ENCODE measurements at places on chromosomes 12 and 14. TPM values are rescaled to one million over a fixed set of nuclear protein-coding genes. Genes with fewer than 3 reads are reported as not detected.

DNA sequence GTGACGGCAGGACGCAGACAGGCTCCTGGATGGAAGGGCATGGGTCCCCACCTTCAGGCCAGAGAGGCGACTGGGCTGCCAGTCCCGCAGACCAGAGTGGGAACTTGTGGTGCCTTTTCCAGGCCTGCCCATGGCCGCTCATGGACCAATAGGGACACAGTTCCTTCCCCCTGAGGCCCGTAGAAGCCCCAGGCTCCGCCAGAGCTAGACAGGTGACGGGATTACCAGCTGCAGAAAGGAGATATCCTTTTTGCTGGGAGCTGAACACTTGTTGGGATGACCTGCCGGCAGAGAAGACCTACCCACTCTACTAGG lies 73.6 kb upstream of the RASSF8 start:
- no peak for DNase-seq

DNA sequence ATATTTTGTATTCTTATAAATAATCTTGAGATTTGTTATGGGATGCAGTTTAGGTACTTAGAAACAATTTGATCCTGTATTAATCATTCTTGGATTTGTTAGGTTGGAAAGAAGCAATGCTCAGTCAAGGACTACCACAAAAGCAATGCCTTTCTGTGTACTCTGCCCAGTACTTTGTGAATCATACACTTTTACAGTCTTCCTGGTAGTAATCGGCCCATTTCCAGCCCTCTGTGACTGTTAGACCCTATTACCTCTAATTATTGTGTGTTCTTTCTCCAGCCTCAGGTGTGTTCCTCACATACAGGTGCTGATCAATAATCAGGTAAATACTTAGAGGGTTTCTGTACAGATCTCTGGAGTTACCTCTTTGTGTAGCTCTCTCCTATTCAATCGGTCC lies 609.0 kb downstream of the KCNH5 start:
- DNase-seq, result no peak

DNA sequence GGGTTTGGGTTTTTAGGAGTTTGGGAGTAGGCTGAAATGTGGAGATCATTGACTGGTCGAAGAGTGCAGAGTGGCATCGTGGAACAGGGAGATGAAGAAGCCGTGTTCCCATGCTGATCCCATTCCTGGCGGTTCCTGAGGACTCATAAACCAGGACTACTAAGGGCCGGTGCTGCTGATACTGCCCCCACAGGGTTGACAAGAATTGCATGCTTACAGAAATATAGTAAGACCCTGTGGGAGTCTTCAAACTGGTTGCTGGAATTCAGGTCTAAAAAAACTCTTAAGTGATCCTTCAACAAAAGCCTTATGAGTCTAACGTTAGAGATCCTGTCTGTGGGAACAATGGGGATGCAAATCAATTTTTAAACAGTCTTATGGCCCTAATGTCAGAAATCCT lies 64.0 kb upstream of the ARHGAP5 start:
- no peak for DNase-seq

DNA sequence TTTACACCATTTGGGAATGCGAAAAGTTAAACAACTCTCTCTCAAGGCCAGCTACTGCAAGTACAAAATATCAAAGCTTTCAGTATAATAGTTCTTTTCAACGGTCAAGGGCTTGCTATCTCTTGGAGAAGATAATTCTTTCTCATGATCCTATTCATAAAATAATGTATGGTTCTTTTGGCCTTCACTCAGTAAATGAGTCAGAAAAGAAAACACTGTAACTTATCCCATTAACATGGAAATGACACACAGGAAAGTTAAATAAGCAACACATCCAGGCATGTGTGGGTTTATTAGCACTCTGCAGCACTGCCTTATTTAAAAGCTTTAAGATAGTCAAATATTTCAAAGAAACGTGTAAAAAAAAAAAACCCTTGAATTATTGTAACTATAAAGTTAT lies 36.9 kb downstream of the ZFC3H1 start:
- DNase-seq, result no peak

- DNase-seq, result no peak
These were observed 2.1 kb upstream of the TEDC1 start for GRCh38 chr14:105488781-105489541.

GRCh38 chr12:48000878-48001504 lies 3.3 kb downstream of the COL2A1 start:
- DNase-seq, result peak; percentile 59

DNA sequence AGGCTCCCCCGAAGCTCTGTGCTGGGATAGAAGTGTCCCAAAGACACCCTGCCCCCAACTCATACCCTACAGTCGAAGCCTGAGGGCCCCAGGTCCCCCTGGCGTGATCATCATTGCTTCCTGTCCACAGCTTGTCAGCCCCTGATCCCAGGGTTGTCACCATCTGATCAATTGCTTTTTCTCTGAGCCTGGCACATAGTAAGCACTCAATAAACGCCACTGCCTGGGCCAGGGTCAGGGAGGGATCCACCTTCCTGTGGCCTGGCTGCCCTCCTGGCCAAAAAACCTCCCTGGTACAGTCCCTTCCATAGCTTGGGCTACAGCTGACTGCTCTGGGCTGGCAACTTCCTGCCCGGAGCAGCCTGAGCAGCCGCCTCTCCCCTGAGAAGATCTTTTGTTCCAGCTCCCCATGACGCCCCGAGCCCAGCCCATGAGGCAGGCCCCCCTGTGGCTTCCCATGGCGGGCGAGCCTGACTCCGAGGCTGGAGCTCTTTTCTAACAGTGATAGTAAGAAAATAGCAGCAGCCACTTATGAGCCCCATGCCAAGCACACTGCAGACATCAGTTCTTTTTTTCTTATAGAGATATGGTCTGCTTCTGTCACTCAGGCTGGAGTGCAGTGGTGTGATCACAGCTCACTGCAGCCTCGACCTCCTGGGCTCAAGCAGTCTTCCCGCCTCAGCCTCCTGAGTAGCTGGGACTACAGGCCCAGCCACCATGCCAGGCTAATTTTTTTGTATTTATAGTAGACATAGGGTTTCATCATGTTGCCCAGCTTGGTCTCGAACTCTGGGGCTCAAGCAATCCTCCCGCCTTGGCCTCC lies 6.5 kb downstream of the SH2B3 start:
- DNase-seq, result no peak

- DNase-seq, result no peak
These were observed 908.5 kb upstream of the FBXO33 start for GRCh38 chr14:40340708-40341107.

DNA sequence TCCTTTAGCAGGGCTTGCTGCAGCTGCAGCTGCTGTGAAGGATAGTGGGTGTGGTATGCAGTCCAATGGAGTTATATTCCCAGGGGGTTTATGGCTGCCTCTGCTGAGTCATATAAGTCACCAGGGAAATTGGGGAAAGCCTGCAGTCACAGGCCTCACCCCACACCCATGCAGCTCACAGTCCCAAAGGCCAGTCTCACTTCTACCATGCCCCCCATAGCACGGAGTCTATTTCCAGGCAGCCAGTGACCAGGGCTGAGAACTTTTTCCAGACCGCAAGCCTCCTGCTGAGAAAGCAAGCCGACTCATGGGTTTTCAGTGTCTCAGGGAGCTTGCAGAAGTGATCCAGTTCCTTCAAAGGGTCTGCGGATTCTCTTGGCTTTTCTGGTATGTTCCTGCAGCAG lies 322.4 kb upstream of the CLEC14A start:
- no peak for DNase-seq

DNA sequence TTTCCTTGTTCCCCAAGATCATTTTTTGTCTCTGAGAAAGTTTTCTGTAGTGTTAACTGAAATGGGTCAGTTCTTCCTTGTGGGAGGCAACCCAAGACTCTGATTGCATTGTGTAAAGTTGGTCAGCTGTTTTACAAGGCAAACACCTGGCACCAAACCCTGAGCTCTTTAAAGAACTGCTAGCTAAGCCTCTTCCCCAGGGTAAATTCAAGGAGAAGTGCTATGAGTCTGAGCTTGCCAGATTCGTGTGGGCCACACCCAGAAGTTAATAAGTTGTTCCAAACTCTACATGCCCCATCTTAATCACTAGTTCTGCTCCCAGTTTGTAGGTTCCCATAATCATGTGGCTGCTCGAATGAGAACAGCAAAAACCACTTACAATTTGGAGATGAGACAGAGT lies 214.5 kb downstream of the BTG1 start:
- peak; percentile 64 for DNase-seq

DNA sequence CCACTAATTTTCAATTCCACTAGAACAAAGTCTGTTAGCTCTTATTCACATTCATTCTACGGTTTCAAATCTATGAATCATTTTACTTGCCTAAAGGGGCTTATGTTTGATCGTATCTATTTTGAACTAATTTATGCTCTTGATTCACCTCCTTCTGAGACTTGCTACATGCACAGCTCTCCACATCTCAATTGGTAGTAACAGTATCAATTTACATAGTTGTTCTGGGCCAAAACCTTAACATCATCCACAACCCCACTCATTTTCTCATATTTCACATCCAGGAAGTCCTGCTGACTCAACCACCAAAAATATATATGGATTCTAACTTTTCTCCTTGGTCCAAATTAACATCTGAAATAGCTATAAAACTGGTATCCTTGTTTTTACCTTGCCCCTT lies 208.6 kb downstream of the RASSF9 start:
- no peak for DNase-seq

DNA sequence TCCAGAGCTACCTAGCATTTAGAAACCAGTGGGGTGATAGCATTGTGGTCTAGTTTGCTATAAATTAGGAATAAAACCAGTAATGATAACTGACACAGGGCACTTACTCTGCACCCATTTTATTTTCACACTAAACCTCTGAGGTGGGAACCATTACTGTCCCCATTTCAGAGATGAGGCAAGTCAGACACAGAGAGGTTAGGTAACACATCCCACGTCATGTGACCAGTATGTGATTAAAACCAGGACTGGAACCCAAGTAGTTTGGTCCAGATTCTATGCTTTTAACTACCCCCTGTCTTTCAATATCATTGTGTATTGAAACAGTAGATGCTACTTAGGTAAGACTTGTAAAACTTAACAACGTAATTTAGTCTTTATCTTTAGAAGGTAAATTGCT lies 110.2 kb downstream of the PLXNC1 start:
- no peak for DNase-seq

DNA sequence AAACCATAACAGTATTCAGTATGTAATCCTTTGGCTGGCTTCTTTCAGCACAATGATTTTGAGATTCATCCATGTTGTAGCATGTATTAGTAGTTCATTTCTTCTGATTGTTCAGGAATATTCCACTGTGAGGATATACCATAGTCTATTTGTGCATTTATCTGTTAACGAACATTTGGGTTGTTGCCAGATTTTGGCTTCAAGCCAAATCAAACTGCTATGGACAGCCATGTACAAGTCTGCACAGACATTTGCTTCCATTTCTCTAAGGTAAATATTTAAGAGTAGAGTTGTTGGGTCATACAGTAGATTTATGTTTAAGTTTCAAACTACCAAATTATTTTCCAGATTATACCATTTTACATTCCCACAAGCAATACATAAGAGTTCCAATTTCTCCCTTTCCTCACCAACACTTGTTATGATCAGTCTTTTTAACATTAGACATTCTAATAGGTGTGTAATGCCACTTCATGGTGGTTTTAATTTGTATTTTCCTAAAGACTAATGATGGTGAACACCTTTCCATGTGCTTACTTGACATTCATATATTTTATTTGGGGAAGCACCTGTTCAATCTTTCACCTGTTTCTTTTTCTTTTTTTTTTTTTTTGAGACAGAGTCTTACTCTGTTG lies 56.6 kb downstream of the ZFYVE21 start:
- no peak for DNase-seq

DNA sequence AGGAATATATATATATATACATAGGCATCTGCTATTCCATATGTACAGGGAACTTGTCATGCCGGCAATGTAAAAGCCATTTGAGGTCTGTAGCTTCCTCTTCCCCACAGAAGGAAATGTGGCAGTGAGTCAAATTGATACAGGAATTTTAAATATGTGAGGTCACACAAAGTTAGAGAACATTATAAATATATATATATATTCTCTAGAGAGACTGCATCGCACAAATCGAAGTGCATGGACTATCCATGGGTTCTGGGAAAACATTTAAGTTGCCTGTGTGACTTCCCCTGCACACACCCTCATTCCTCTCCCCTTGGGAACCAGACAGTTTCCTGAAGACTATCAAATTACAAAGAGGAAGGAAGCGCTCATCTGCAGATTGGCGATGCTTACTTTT lies 100.9 kb upstream of the CCDC91 start:
- no peak for DNase-seq

GRCh38 chr12:122137681-122138080 lies 36.3 kb downstream of the IL31 start:
- DNase-seq, result no peak

DNA sequence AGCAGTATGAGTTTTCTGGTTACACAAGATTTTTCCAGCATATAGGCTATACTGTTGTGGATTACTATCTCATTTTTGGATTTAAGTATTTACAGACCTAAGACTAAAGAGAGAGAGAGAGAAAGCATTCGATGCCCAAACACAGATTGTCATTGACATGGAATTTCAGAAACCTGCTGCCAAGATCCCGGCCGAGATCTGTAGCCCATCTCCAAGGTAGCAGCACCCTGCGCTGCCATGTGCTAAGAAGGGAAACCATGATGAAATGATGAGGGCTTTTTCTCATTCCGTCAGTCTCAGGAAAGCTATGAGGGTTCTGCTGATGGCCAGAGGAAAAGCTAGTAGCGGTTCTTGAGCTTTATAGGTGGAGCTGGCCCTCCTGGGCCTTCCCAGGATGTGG lies 135.6 kb upstream of the EVL start:
- DNase-seq, result no peak

- DNase-seq, result no peak
These were observed 216.2 kb downstream of the DUSP6 start for GRCh38 chr12:89135976-89136634.

DNA sequence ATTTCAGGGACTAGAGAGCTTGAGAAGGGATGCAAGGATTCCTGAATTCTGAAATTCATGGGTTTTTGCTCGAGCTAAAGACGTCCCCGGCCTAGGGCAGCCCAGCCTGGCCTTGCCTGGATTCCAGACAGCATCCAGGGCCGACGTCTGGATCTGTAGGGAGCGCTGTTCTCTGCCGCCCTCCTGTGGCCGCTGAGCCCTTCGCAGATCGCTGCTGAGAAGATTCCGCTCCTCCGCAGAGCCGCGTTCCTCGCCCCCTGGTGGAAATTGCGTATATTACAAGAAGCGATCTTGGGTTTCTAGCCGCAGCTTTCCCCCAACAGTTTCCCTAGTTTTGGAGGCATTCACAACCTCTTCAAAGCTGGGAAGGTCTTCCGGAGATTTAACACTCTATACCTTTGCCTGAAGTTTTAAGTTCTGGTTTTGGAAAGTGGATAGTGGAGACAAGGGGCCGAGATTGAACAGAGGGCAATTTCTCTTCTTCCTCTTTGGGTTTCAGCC lies 5.1 kb downstream of the CISTR start:
- DNase-seq, result peak; percentile 96

Gene GDF11
- 4.6 TPM for total RNA-seq

Gene PIP4K2C
- 20.5 TPM for total RNA-seq

Gene COCH
- 0.71 TPM for total RNA-seq

Gene BRMS1L
- total RNA-seq, result 10.5 TPM

Gene DCD
- not detected for total RNA-seq

Gene RASSF8
- 85.0 TPM for total RNA-seq

Gene EVL
- 56.2 TPM for total RNA-seq

Gene KLHL33
- 0.41 TPM for total RNA-seq
